ENCODE measurements at places on chromosomes 1 and 21.

GRCh38 chr1:115224636-115225035 lies 113.4 kb downstream of the NGF start:
- no peak for DNase-seq

DNA sequence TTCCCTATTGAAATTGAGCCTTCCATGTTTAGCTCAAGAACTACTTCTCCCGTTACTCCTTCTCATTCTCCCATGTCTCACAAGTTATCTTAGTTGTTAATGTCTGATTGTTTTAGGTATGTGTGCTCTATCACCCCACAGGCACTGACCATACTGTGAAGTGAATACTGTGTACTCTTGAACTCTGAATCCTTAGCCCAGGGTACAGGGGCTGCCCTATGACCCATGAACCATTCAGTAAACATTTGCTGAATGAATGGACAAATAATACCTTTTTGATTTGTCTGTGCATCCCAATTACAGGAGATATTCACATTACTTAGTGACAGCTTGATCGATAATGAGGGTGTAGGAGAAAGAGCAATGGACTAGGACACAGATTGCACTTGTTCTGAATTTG lies 169.4 kb upstream of the BEND5 start:
- DNase-seq: no peak

DNA sequence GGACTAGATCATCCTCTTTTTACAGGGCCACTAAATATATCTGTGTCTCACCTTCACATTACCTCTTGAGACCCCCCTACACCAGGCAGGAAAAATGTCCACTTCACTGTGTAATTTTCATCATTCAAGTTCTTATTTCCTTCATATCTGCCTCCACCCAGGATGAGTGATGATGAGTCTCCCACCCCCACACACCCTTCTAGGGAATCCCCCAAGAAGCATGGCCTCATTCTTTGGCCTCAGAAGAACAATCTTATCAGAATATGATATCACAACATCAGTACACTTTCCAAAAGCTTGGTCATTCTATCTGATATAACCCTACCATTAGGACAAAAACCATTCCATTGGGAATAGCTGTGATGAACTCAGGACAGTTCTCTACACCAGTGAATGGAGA lies 170.3 kb upstream of the DUSP10 start:
- peak; percentile 8 for DNase-seq

DNA sequence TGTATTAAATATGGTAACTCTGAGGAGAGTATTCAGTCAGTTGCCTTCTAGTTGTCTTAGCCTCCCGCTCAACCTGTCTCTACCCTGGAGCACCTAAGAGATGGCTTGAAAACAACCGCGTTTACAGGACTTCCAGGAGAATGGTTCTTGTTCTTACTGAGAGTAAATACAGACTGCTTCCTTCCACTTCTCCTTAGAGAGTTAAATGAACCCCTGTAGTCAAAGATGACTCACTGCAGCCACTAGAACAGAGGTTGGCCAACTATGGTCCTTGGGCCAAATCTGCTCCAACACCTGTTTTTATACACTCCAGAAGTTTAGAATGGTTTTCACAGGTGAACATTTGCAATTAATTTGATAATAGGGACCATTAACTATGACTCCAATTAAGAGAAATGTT lies 60.1 kb upstream of the ASB17 start:
- no peak for DNase-seq

DNA sequence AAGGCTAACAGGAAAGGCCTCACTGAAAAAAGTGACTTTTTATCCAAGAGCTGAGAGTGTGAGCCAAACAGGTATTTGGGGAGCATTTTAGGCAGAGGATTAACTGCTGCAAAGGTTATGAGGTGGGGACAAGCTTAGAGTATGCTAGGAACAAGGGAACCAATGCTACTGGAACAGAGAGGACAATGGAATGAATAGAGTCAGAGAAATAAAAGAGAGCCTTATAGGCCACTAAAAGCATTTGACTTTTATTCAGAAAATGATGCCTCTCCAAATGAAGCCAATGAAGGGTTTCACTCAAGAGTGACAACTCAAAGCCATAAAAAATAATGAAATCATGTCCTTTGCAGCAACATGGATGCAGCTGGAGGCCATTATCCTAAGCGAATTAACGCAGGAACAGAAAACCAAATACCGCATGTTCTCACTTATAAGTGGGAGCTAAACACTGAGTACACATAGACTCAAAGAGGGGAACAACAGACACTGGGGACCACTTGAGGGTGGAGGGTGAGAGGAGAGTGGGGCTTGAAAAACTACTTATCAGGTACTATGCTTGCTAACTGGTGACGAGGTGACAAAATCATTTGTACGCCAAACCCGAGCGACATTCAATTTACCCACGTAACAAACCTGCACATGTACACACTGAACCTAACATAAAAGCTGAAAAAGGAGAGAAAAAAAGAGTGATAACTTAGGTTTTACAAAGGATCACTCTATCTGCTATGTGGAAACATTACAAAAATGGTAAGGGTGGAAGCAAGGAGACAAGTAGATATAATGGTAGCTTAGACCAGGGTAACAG lies 11.1 kb downstream of the PTP4A2 start:
- DNase-seq: no peak

- no peak for DNase-seq
Observed at GRCh38 chr1:109138358-109138757, 24.4 kb downstream of the ELAPOR1 start.

All from EL (cell line).